ENCODE measurements at places on chromosomes 13 and 19.
A peak's percentile ranks its signal among the peaks of the same experiment; 100 is the strongest.

GRCh38 chr13:21676611-21677021, 5.7 kb downstream of the FGF9 start:
- no peak for DNase-seq

- no peak for DNase-seq
Measured at GRCh38 chr19:58096884-58097283, 1.1 kb downstream of the ZSCAN18 start.

- DNase-seq: no peak
Measured at GRCh38 chr13:40970803-40971202, 48.3 kb downstream of the ELF1 start.

GRCh38 chr13:28273919-28274318, 135.6 kb downstream of the PAN3 start:
- no peak for DNase-seq

DNA sequence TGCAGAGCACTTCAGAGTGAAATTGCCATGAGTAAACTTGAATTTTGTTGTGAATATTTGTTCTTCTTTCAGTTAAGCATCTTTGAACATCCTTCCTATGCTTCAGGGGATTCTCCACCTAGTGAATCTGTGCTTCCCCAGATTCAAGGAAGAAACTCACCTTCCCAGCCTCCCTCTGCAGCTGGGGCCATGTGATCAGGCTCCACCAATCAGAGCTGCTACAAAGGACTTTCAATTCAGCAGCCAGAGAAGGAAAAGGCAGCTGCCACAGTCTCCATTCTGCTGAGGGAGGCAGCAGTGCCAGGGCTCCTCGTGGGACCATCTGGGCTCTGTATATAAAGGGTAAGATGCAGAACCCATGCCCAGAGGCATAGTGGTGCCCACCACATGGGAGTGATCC, 89.7 kb upstream of the SIAH3 start:
- DNase-seq: no peak

- DNase-seq: no peak
Measured at GRCh38 chr13:25541434-25542123, 169.8 kb downstream of the ATP8A2 start.

DNA sequence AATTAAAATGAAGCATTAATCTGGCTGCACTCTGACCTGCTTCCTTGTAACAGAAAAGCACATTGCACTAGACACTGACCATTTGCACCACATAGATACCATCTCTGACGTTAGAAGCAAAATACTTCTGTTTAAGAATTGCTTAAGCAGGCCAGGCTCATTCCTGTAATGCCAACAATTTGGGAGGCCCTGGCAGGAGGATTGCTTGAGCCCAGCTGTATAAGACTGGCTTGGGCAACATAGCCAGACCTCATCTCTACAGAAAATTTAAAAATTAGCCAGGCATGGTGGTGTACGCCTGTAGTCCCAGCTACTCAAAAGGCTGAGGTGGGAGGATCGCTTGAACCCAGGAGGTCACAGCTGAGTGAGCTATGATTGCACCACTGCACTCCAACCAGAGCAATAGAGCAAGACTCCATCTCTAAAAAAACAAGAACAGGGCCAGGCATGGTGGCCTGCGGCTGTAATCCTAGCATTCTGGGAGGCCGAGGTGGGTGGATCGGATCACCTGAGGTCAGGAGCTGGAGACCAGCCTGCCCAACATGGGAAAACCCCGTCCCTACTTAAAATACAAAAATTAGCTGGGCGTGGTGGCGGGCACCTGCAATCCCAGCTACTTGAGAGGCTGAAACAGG, 7.0 kb upstream of the TLE6 start:
- DNase-seq: no peak

DNA sequence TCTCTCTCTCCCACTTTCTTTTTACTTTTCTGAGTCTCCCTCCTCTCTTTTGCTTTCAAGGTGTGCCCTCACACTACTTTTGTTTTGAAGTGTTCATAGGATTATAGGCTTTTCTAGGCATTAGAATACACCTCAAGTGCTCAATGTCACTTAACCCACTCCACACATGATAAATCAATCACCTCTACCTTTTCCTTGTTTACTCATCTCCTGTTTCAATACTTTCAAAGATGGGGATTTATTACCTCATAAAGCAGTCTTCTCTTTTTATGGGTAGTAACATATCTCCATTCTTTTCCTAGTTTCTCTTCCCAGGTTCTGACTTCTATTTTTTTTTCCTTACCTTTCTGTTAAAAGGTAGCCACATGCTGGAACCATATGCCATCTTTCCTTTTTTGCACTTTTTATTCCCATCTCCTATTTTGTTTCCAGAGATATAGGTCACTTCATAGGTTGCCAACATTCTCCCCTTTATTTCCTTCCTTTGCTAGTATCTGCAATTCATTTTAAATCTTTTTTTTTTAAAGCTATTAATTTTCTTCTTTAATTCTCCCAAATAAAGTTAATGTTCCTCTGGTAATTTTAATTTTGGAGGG, 137.6 kb upstream of the SLC10A2 start:
- DNase-seq: no peak

GRCh38 chr19:55459551-55459949, 1.9 kb downstream of the ISOC2 start:
- no peak for DNase-seq

DNA sequence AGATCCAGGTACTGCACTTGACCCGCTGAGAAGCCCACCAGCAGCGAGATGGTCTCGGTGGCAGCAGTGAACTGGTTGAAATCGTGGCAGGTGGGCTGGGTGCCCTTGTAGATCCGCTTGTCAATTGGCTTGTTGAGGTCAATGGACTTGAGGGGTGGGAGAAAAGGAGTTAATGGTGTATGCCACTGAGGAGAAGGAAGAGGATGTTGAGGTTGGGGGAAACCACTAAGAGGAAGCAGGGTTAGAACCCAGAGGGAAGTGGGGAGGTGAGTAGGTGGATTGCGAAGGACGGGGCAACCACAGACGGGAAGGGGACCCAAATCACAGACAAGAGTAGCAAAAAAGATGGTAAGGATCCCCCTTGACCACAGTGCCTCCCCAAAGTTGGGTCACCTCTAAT, 1.7 kb downstream of the DMWD start:
- no peak for DNase-seq

GRCh38 chr13:59745392-59745788, 418.3 kb downstream of the DIAPH3 start:
- no peak for DNase-seq

DNA sequence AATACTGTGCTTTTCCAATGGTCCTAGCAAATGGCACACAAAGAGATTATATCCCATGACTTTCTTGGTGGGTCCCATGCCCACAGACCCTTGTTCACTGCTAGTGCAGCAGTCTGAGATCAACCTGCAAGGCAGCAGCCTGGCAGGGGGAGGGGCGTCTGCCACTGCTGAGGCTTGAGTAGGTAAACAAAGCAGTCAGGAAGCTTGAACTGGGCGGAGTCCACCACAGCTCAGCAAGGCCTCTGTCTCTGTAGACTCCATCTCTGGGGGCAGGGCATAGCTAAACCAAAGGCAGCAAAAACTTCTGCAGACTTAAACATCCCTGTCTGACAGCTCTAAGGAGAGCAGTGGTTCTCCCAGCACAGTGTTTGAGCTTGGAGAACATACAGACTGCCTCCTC, 82.9 kb downstream of the ZNF737 start:
- DNase-seq: no peak

GRCh38 chr13:27659145-27659865, 37.6 kb downstream of the POLR1D start:
- no peak for DNase-seq

DNA sequence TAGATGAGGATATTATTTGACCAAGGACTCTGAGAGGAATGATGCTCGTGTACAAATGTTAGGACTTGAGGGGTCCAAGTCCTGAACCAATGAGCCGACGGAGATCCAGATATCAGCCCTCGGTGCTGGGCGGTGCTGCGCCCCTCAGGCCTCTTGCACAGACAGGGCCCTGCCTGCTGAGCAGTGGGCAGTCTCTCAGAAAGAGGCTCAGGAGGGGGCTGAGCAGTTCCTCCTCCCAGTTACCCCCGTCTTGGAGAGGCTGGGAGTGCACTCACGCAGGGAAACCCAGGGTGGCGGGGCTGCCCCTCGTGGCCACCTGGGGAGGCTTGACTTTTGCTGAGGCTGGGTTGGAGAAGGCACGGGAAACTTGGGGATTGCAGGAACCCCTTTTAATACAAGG, 18.4 kb downstream of the TEX29 start:
- no peak for DNase-seq

DNA sequence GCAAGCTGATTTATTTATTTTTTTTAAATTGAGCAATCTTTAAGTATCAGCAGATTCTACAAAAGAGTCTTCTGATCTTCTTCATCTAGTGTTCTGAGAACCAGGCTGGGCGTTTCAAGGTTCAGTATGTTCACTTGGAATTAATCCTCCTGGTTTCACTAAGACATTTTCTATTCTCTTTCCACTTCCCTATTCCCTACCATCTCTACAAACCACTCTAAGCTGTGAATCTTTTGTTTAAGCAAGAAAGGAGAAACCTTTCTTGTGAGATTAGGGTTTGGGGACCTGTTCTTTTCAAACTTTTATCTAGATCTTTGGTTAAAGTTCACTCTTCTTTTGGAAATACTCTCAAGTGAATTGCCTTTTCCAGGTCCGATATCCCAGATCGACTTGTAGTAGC, 59.3 kb downstream of the URI1 start:
- no peak for DNase-seq

DNA sequence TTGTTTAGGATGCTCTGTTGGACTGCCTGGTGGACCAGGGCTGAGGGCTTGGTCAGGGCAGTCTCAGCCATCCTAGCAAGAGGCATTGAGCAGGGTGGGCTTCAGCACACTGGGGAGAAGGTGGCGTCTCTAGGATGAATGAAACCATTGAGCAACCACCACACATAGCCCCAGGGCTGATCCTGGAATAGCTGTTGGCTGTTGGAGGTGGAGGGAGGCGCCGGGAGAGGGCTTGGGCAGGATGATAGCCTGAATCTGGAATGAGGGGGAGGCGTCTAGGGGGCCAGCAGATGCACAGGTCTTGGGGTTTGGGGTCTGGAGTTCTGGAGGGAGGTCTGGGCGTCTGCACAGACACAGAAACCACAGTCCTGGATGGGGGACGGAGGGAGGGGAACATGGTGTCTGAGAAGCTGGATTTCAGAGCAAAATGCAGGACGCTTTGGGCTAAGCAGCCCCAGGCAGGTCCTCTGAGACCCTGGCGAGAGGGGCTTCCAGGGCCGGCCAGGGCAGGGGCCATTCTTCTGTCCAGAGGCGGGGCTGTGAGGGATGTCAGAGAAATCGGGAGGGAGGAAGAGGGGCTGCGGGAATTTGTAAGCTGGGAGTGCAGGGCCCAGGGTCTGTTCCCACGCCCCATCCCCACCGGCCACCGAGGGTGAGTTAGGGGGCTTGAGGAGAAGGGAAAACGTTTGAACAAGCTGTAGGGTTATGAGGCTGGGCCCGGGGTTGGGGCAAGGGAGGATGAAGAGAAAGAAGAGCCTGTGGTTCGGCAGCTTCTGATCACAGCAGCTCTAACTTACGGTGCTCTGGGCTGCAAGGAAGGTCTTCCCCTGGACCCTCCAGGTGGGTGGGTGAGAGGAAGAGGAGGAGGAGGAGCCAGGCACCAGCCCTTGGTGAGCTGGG, 5.2 kb downstream of the TRAPPC5 start:
- DNase-seq: no peak

DNA sequence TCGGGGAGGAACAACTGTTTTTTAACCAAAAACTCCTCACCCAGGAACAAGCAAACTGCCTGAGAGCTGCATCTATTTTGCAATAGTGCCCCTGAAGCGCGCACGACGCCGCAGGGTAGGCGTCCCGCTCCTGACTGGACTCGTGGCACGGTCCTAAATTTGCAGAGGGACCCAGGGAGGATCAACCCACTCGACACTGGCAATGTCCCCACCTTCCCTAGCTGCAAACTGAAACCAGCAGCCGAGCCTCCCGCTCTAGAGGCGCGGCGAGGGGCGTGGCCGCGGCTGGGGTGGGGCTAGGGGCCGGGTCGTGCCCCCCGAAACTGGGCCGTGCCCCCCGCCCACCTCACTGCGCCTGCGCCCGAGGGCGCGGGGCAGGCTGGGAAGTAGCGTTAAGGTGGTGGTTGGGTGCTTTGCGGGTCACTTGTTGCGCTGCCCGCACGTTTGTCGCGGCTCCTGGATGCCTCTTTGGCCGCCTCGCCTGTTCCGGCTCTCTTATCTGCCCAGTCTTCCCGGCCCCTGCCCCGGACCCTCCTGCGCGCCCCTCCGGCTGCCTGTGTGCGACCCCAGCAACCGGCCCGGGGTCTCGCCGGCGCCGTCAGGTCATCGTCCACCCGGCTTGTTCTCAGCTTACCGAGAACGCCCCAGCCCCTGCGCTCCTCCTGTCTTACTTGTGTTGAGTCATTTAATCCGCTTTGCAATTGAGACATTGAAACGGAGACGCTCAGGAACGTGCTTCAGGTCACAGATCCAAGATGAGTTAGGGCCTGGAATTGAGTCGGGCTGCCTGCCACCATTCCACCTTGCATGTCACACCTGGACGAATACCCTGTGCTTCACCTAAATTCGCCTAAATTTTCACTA, 37.9 kb upstream of the LSM14A start:
- DNase-seq: peak; percentile 86

- DNase-seq: no peak
Measured at GRCh38 chr13:25946321-25946720, 105.5 kb downstream of the SHISA2 start.

- DNase-seq: no peak
Measured at GRCh38 chr13:80121038-80121437, 219.9 kb downstream of the SPRY2 start.

GRCh38 chr19:4087787-4088679, 21.3 kb upstream of the ZBTB7A start:
- DNase-seq: no peak

All from activated naive CD4-positive, alpha-beta T cell treated with anti-CD3 and anti-CD28 coated beads, Interleukin-2, amount 50 U/mL, for 72 hours (primary cell).